Stimulated activated CD4-positive, alpha-beta T cell treated with anti-CD3 and anti-CD28 coated beads, Interleukin-1b, Interleukin-23, amount 100 ng/mL, for 1 hour (primary cell): ENCODE measurements at places on chromosomes 6 and 20.

GRCh38 chr6:3163248-3163594 lies 5.9 kb upstream of the TUBB2A start:
- DNase-seq: no peak

- no peak for DNase-seq
These were observed 57.1 kb downstream of the PHF20 start for GRCh38 chr20:35828916-35829315.

DNA sequence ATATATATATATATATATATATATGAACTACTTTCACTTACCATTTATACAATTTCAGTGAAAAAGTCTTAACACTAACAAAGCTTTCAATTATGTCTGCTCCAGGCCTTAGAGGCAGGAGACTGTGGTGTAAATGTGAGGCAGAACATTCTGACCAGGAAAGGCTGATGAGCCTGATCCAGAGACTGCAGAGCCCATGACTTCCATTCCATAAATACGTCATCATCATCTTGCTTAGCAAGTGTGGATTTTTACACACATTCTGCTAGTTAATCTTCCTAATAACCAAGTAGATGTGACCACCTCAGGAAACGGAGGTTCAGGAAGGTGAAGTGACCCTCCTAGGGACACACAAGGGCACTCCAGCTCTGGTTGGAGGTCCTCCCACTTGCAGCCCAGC lies 14.9 kb downstream of the TRERF1 start:
- no peak for DNase-seq

DNA sequence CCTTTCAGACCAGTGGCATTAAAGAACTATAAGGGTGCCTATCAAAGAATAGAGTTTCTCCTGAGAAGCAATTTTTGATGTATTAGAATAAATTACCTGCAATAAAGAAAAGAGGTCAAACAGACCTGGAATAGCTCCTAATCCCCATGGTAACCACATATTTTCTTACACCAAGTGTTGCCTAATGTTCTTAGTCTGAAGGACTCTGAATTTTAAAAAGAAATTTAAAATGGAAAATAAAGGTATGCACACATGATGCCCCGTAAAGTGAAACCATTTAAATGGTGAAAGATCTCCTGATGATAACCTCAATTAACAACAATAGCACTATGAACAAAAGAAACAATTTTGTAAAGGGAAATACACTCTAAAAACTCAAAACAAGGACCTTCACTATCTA lies 55.1 kb upstream of the LOC128125822 start:
- DNase-seq: no peak

GRCh38 chr6:150176152-150176551 lies 33.3 kb downstream of the PPP1R14C start:
- no peak for DNase-seq

DNA sequence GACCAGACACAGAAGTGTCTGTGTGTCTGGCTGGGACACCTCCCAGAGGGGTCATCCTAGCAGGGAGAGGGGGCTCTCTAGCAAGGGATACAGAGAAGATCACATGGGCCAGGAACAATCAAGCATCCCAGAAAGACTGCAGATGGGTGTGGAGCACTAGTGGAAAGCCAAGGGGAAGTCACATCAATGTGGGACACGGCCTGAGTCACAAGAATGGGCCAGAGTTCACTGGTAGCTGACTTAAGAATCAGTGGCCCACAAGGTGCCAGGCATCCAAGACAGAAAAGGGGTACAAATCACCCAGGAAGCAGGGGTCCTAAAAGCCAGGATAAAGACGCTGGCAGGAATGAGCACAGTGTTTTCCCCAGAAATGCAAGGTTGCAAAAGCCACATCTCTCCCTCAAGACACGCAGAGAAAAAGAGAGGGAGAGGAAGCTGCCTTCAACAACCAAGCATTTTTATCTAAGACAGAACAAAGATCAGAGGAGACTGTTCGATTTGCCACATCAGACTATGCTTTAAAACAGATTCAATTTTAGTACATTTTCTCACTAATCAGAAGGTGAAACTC lies 113.6 kb upstream of the DST start:
- no peak for DNase-seq

GRCh38 chr20:11890331-11891076 lies 27.2 kb upstream of the BTBD3 start:
- DNase-seq: no peak

DNA sequence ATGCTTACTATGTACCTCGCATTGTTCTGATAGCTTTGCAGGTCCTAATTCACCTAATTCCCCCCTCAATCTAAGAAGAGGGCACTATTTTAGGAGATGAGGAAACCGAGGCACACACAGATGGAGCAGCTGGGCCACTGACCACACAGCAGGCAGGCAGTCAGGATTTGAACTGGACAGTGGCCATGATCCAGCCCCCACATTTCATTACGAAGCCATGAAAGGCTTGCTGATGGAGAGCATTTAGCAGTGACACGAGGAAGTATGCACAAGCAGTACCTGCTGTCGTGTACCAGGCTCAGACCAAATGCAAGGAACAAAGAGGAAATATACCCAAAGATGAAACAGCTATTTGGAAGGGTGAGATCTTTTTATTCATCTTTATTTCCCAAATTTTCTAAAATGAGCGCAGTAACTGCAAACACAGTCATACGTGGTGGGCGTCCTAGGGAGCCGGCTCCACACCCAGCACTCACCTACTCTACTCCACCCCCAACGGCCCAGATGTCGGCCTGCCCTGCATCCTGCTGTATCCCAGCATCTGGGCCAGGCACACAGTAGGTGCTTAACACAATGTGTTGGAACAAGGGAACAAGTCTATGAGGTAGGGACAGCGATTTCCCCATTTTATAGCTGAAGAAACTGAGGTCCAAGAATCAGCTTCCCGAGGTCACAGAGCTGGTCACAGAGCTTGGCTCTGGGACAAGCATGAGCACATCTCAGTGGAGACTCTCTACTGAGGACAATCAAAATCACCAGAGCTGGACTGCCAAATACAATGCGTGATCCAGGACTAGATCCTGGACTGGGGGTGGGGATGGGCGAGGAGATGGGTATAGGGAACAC lies 15.0 kb downstream of the PREX1 start:
- DNase-seq: no peak

- DNase-seq: peak; percentile 35
These were observed 197.4 kb upstream of the KCNG1 start for GRCh38 chr20:51220293-51220706.

DNA sequence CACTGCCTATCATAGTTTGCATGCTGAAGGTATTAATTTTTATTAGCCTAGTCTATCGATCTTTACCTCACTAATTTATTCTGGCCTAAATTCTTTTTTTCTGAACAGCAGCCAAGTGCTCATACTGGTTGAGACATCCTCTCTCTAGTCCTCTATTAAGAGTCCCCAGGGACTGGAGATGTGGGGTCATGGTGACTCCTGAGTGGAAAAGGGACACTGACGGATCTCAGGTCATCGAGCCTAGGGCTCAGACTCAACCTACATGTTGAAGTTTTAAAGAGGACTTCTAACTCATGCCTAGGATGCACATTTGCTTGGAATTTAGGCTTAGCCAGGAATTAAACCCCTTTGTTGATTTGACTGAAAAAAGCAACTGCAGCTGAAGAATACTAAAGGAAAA lies 378.1 kb downstream of the BTBD9 start:
- no peak for DNase-seq

- no peak for DNase-seq
These were observed 4.5 kb upstream of the PLAGL1 start for GRCh38 chr6:144012534-144012933.

GRCh38 chr6:143038833-143039232 lies 21.9 kb upstream of the AIG1 start:
- no peak for DNase-seq

DNA sequence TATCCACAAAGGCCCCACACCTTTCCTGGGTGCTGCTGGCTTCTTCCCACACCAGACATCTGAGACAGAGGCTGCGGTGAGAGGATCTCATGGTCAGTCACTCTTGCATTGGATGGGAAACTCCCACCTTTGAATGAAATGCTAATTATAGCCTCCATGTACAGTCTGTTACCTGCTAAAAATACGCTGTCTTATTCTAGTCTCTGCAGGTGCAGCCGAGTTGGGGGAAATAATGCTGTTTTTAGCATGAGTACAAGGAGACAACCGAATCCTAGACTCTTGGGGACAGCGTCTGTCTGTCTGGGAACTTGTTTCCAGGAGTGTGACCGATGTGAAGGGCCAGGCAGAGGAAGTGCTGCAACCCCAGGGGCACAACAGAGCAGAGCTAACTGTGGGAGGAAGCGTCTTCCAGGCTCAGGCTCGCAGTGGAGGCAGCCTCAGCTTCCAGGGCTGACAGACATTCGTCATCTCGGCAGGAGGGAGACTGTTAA lies 286.2 kb downstream of the PREX1 start:
- no peak for DNase-seq

DNA sequence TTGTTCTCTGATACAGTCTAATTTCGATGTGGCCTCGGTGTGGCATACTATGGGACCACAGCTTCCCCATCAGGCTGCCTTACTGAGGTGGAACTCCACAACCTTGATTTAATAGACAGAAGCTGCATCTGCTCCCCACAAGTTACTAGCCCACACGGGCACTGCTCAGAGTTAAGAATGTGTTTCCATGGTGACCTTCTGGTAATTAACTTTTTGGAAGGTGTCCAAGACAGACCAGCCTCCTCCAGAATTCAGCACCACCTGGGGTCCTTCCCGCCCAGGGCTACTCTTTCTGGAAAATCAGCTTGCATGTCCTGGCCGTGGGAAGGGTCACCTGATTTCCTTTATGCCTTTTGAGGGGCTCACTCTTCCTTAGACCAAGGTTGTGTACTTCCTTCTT lies 48.7 kb upstream of the CDH4 start:
- no peak for DNase-seq

- DNase-seq: no peak
These were observed 210.2 kb downstream of the BTBD9 start for GRCh38 chr6:38429546-38429945.

DNA sequence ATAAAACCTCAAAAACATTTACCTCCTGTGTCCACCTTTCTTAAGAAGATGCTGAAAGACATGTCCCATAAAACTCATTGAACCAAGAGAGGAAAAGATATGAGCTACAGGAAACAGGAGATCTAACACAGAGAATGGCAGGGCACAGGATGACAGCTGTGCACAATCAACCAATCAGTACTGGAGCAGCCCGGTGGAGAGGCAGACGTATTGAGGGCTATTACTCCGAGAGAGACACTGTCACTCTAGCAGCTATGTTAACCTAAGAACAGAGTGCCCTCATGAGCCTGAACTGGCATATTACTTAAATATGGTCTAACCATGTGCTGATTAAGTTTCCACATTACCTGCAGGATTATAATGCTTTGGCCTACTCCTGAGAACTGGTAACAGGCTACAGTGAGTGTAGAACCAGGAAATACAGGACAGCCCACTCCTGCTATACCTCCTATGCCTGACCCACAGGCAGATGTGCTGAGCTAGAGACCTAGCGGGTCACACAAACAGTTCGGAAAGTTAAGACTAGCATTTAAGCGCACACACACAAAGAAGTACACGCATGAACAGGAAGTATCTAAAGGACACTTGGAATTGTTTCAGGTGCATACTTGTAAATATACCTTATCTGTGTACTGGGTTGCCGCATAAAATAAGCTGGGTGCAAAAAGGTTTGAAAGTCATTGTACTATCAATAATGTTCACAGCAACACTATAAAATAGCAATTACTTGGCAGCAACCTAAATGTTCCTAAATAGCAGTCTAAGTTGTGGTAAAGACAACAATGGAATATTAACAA lies 199.3 kb upstream of the SHLD1 start:
- no peak for DNase-seq

DNA sequence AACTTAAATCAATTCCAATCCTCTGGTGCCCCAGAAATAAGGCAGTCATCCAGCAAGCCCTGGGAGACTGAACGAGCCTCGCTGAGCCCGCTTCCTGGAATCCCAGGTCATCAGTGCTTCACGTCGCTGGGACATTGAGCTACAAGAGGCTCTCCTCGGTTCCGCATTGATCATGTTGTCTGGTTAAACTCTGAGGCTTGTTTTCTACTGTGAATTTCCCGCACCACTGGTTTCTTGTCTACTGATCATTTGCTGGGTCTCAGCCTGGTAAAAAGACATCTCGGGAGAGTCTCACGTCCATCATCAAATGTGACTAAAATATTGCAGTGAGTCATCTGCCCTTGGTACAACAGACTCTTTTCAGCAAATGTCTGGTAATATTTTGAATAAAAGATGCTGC lies 569.2 kb downstream of the QKI start:
- no peak for DNase-seq

- DNase-seq: no peak
These were observed 9.6 kb downstream of the IGF2R start for GRCh38 chr6:159978291-159979135.

DNA sequence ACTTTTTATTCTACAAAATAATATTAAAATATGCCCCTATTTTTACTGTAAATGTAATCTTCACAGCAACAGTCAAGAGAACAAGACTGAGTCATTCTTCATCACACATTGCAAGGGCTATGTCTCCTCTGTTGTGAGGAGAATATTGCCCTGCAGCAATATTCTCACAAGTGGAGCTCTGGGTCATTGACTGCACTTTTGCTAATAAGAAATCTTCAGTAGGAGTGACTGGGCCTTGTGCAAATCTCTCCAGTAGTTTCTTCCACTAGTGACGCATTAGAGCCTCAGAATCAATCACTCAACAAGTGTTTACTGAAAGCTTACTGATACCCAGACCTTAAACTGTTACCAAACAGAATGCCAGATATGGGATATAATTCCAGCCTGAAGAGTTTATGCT lies 49.1 kb downstream of the LAMA2 start:
- DNase-seq: no peak

DNA sequence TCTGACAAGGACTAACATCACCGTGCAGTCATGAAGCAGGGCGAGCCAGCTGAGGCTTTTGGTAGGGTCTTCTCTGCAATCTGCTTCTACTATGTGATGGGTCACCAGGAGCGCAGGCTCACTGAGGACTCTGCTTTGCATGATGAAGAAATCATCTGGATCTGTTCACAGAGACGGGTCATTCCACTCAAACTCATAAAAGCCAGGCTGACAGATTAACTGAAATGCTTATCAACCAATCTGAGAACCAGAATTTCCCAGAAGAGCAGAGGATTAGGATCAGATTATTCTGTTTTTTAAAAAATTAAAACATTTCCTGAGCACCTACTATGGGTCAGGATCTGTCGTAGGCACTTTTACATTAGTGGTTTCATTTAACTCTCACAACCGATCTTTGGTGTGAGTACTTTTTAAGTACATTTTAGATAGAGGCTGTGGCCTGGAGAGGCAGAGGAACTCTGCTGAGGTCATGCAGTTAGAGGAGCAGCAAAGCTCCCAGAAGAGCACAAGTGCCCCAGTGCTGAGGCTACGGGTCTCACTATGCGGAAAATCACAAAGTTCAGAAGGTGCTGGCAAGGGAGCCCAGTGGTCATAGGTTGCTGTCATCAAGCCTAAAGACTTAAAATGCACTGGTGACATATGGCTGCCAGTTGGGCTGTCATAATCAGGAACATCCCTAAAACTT lies 109.1 kb downstream of the BACH2 start:
- DNase-seq: no peak

- DNase-seq: no peak
These were observed 77.5 kb downstream of the C6orf118 start for GRCh38 chr6:165231581-165232561.
